ENCODE measurements at places on chromosomes 3 and 15. TPM values are rescaled to one million over a fixed set of nuclear protein-coding genes. Genes with fewer than 3 reads are reported as not detected.

The SPRED1 gene
- 3.2 TPM for total RNA-seq

The PSTPIP1 gene
- total RNA-seq = 93.4 TPM

The RPL29 gene
- total RNA-seq = 1,575 TPM

The POTEB gene
- not detected for total RNA-seq

The HTR3E gene
- total RNA-seq = not detected

The XCR1 gene
- not detected for total RNA-seq

The CKMT1A gene
- 0.14 TPM for total RNA-seq

The SI gene
- total RNA-seq = not detected

The ADAMTS9 gene
- total RNA-seq = not detected

The KBTBD8 gene
- 28.5 TPM for total RNA-seq

The TM4SF1 gene
- not detected for total RNA-seq

The CCDC71 gene
- total RNA-seq = 30.9 TPM

The NT5DC2 gene
- total RNA-seq = 66.6 TPM

The KNG1 gene
- not detected for total RNA-seq

The CGNL1 gene
- not detected for total RNA-seq

The ALDH1A2 gene
- 0.90 TPM for total RNA-seq

The CFAP92 gene
- 0.40 TPM for total RNA-seq

The TIMP4 gene
- total RNA-seq = not detected

The ADAMTS7 gene
- 0.10 TPM for total RNA-seq

The SLC28A2 gene
- not detected for total RNA-seq

The RBP2 gene
- total RNA-seq = not detected

The KBTBD13 gene
- not detected for total RNA-seq

The LIPC gene
- 1.5 TPM for total RNA-seq

The GRK7 gene
- not detected for total RNA-seq

The LRRC49 gene
- 0.50 TPM for total RNA-seq

The TMEM207 gene
- not detected for total RNA-seq

The CCDC33 gene
- not detected for total RNA-seq

The TMEM115 gene
- total RNA-seq = 20.2 TPM

The GPR15 gene
- 1.0 TPM for total RNA-seq

The PIK3R4 gene
- 31.1 TPM for total RNA-seq

The CISH gene
- 192 TPM for total RNA-seq

The UPK1B gene
- total RNA-seq = not detected

The MYLK gene
- total RNA-seq = not detected

The B3GNT5 gene
- 13.3 TPM for total RNA-seq

The ERC2 gene
- total RNA-seq = not detected

The CIAO2A gene
- total RNA-seq = 95.2 TPM

The XIRP1 gene
- total RNA-seq = 0.66 TPM

The MUC4 gene
- total RNA-seq = 0.08 TPM

The CEMIP gene
- not detected for total RNA-seq

Data from activated naive CD8-positive, alpha-beta T cell treated with anti-CD3 and anti-CD28 coated beads for 36 hours (primary cell).